Stimulated activated CD4-positive, alpha-beta T cell treated with anti-CD3 and anti-CD28 coated beads, Interleukin-2, amount 100 ng/mL, for 24 hours (primary cell): ENCODE measurements at places on chromosomes 2 and 18.

DNA sequence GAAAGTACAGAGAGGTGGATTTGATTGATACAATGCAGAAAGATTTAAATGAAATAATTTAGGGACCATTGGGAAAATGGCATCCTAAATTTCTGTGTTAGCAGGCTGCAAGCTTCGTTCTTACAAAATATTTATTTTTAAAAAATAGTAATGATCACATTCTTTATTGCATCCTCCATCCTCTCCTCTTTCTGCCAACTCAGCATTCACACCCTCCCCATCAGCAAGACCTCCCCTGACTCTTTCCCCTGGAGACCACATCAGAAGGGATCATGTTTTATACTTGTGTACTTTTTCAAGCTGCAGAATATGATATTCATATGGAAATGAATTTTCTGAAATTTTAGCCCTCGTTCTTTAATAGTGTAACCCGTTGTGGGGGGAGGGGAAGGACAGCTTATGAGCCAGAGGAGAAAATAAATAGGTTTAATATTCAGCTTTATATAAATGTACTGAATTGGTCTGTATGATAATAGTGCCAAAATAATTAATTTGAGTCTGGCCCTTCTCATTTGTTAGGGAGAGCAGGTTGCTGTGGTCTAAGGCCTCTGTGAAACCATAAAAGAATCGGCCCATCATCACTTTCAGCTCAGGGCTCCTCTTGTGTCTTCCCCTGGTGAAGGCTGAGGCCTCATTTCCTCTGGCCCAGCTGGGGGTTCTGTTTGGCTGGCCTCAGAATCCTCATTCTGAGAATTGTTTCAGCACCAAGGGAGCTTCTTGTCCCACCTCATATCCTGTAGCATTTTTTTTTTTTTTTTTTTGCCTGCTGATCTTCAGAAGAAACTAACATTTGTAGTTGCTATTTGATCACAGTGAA is 330.8 kb downstream of the TXNL1 start:
- no peak for DNase-seq

DNA sequence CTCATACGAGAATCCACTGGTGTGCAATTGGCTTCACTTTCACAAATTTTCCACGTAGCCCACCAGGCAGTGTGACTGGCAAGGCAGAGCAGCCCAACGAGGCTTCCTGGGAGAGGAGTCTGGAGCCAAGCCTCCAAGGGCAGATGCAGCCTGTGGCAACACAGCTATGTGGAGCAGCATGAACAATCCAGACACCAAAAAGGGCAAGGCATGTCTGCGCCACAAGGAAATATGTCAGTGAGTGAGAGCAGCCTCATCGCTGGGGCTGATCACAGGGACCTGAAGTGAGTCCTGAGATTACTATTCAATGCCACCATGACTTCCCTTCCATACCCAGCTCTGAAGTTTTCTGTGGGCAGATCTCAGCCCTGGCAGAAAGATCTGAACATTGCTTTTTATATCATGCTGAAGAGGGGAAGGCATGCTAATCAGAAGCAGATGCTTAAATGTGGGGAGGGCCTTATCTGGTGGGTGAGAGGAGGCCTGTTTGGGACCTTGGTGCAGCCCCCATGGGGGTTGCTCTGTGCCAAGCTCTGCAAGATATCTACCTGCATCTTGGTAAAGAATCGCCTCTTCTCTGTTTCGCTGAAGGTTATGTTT is 40.0 kb upstream of the PUM2 start:
- DNase-seq, result no peak

DNA sequence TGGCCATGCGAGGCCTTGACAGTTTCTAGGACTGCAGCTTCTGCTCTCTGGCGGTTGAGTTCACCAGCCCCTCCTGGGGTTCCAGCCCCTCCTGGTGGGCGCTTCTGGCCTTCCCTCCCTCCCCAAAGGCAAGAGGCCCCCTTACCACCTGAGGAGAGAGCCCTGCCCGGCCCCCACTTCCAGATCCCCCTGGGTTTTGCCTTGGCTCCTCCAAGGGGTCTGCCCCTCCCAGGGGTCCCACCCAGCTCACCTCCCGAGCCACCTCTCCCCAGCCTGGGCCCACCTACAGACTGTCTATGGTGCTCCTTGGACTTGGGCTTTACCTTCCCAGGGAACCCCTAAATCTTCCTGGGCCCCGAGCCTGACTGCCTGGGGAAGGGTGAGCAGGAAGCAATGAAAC is 264.5 kb downstream of the ATAD2B start:
- DNase-seq, result no peak

- DNase-seq, result no peak
These were observed 6.7 kb upstream of the ATG16L1 start for GRCh38 chr2:233244818-233245217.

DNA sequence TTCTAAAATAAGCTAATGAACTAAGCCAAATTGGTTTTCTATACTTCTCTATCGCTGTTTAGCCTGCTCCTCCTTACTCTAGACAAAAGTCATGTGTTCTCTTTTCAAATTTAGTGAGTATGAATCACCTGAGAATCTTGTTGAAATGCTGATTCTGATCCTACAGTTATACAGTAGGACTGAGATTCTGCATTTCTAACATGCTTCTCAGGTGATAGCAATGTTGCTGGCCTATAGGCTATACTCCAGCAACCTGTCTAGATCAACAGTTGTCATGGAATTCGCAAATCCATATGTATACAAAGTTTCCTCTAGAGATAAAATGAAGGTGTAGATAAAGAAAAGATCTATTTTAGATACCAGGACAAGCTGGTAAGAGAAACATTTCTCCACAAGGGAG is 62.9 kb downstream of the MEMO1 start:
- DNase-seq, result no peak

GRCh38 chr2:10424051-10424450 is 24.1 kb downstream of the ODC1 start:
- DNase-seq, result no peak

GRCh38 chr18:43847164-43848091 is 570.1 kb upstream of the SYT4 start:
- DNase-seq, result no peak

DNA sequence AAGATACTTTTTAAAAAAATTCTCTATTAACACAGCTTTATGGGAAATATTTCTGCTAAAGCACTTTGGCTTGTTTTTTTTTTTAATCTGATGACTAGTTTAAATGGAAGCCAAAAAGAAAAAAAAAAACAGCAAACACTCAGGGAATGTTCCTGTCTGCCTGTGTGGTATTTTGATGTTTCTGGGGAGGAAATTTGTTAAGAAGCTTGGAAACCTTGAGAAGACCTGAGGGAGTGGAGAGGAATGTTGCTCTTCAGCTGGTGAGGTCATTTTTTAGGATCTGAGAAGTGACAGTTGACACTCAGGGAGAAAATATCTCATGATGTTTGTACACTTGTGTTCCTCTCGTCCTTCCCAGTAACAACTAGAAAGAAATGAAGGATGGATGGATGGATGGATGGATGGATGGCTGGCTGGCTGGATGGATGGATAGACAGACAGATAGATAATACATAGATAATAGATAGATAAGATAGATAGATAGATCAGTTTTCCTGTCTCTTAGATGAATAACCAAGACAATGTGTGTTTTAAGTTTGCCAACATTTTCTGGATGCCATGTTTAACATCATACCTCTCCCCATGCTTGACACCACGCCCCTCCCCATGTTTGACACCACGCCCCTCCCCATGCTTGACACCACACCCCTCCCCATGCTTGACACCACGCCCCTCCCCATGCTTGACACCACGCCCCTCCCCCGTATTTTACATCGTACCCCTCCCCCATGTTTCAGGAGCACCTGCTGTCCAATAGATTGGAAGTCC is 84.8 kb downstream of the CTIF start:
- no peak for DNase-seq

GRCh38 chr2:13919981-13920382 is 712.5 kb upstream of the LRATD1 start:
- no peak for DNase-seq

- DNase-seq, result no peak
These were observed 14.5 kb upstream of the KCNK3 start for GRCh38 chr2:26678035-26678434.

- no peak for DNase-seq
These were observed 199.2 kb downstream of the PTPRM start for GRCh38 chr18:7766346-7766745.

GRCh38 chr18:59783138-59783537 is 85.9 kb upstream of the CCBE1 start:
- no peak for DNase-seq

- no peak for DNase-seq
These were observed 841.0 kb upstream of the ID2 start for GRCh38 chr2:7840651-7841380.
